Upper lobe of left lung (tissue), 6 donors: ENCODE measurements at places on chromosomes 2 and 18. TPM values are rescaled to one million over a fixed set of nuclear protein-coding genes. Genes with fewer than 3 reads are reported as not detected.
A peak's percentile ranks its signal among the peaks of the same experiment; 100 is the strongest.

DNA sequence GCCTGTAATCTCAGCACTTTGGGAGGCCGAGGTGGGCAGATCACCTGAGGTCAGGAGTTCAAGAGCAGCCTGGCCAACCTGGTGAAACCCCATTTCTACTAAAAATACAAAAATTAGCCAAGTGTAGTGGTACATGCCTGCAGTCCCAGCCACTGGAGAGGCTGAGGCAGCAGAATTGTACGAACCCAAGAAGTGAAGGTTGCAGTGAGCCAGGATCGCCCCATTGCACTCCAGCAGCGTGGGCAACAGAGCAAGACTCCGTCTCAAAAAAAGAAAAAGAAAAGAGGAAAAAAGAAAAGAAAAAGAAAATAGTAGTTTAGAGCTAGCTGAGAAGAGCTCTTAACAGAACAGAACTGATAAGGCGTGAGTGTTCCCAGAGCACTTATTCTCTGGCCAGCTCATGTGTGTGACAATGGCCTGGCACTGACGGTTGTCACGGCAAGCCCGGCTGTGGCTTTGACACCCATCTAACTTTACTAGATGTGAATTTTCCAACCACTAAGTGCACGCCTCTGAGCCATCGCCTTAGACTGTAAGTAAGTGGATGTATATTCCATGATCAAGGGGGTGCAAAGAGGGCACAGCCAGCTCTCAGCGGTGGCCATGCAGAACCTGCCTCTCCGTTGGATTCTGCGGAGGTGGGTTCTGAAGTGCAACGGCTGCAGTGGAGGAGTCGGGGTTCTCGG is 80.0 kb downstream of the ZNF516 start:
- H3K36me3 ChIP-seq: no peaks in the 10 kb centered on the region
- no peak overlapping the region for H3K4me3 ChIP-seq
- H3K27ac ChIP-seq: no peak overlapping the region
- no peaks in the 10 kb centered on the region for H3K4me1 ChIP-seq
- peak; percentile 67 for DNase-seq

SPDYA gene
- 1.0 TPM for total RNA-seq

DNA sequence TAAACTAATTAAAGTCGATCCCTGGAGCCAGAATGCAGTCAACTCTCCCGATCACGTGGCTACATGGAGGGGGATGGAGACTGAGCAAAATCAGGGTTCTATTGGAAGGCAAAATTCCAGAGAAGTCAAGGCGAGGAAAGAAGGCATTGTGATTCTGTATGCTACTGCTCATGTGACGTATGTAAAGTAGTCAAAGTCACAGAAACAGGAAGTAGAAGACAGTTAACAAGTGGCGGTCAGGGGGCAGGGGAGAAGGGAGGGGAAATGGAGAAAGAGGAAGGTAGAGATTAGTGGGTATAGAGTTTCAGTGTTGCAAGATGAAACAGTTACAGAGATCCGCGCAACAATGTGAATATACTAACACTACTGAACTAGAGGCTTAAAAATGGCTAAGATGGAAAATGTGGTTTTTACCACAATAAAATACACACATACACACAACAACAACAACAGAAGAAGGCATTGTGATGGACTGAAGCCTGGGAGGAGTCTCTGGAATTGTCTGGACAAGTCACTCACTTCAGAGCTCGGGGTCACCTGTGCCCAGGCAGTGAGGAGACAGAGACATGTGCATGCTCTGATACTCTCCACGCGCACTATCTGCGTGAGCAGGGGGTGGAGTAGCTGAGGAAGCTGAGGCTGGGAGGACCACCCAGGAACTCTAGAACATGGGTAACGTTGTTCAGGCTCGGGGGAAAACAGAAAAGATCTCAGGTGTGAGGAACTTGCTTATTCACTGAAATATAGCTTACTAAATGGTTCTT is 89.9 kb upstream of the CDCA7 start:
- peak; percentile 58 for DNase-seq
- no peaks in the 10 kb centered on the region for H3K4me1 ChIP-seq
- H3K36me3 ChIP-seq: peaks cover 67% of the 10 kb centered on the region
- no peak overlapping the region for H3K27ac ChIP-seq
- H3K27me3 ChIP-seq: no peaks in the 10 kb centered on the region
- no peak overlapping the region for H3K4me3 ChIP-seq

SNORC gene
- total RNA-seq: 2.1 TPM

DNA sequence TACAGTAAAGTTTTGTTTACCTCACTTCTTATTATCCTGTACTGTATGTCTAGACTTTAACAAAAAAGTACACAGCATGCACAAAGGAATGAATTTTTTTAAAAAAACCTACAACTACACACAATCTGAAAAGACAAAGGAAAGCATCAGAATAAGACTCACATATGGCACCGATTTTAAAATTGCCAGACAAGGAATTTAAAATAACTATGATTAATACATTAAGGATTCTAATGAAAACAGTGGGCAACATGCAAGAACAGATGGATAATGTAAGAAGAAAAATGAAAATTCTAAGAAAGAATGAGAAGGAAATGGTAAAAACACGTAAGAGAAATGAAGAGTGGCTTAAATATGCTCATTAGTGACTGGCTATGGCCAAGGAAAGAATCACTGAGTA is 638.2 kb downstream of the FBXO15 start:
- no peaks in the 10 kb centered on the region for H3K27me3 ChIP-seq
- no peaks in the 10 kb centered on the region for H3K36me3 ChIP-seq
- no peaks in the 10 kb centered on the region for H3K4me1 ChIP-seq

- no peak overlapping the region for H3K4me3 ChIP-seq
- no peak overlapping the region for H3K27ac ChIP-seq
- H3K4me1 ChIP-seq: no peaks in the 10 kb centered on the region
- no peaks in the 10 kb centered on the region for H3K27me3 ChIP-seq
Observed at GRCh38 chr2:2825516-2826208, 494.6 kb upstream of the MYT1L start.

DNA sequence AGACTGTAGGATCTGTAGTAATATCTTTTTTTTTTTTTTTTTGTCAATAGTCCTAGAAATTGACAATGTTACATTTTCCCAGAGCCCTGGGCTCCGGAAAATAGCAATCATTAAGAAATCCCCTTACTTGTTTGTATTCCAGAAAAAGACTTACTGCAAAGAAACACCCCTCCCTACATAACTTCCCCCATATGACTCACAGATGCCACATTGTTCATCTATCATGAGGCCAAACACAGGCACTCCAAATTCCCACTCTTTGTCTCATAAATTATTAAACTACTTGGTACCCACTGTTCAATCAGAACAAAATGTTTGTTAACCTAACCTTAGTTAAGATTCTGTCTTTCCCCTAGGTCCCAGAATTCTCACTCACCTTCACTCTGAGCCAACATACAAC is 53.5 kb downstream of the TEX51 start:
- no peak overlapping the region for H3K27ac ChIP-seq
- no peak overlapping the region for H3K4me3 ChIP-seq
- no peaks in the 10 kb centered on the region for H3K27me3 ChIP-seq
- no peaks in the 10 kb centered on the region for H3K36me3 ChIP-seq
- no peak for DNase-seq
- H3K4me1 ChIP-seq: no peaks in the 10 kb centered on the region

ARHGEF33 gene
- total RNA-seq: 3.1 TPM

GRCh38 chr2:185625604-185626003 is 113.0 kb upstream of the FSIP2 start:
- H3K4me3 ChIP-seq: no peak overlapping the region
- DNase-seq: no peak
- no peak overlapping the region for H3K27ac ChIP-seq
- no peaks in the 10 kb centered on the region for H3K27me3 ChIP-seq

IGFBP5 gene
- total RNA-seq: 304 TPM

- no peaks in the 10 kb centered on the region for H3K36me3 ChIP-seq
- no peaks in the 10 kb centered on the region for H3K27me3 ChIP-seq
- no peak overlapping the region for H3K27ac ChIP-seq
- no peaks in the 10 kb centered on the region for H3K4me1 ChIP-seq
Observed at GRCh38 chr2:24588294-24588693, 97.2 kb downstream of the NCOA1 start.

GRCh38 chr2:162308747-162309503 is 9.6 kb downstream of the IFIH1 start:
- no peak for DNase-seq
- H3K4me3 ChIP-seq: no peak overlapping the region
- H3K27me3 ChIP-seq: no peaks in the 10 kb centered on the region
- peaks cover 31% of the 10 kb centered on the region for H3K36me3 ChIP-seq
- no peak overlapping the region for H3K27ac ChIP-seq

DNA sequence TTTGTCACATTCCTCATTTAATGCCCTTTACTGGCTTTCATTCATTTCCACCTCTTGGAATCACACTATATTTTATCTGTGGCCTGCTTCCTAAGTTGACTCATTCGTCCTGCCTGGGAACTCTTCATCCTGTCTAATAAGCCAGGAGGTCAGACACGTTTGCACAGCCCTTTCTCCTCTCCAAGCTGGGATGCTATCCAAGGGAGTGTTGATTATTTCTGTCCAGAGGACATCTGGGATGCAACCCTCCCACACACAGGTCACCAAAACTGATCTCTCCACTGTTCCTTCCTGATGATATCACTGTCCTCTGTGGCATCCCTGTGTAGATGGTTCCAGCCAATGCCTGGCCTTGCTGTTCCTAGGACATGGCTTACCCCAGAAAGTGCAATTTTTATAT is 79.8 kb upstream of the NOSTRIN start:
- no peaks in the 10 kb centered on the region for H3K27me3 ChIP-seq
- no peak for DNase-seq
- peaks cover 4% of the 10 kb centered on the region for H3K36me3 ChIP-seq
- H3K4me1 ChIP-seq: no peaks in the 10 kb centered on the region
- no peak overlapping the region for H3K27ac ChIP-seq
- no peak overlapping the region for H3K4me3 ChIP-seq

DNA sequence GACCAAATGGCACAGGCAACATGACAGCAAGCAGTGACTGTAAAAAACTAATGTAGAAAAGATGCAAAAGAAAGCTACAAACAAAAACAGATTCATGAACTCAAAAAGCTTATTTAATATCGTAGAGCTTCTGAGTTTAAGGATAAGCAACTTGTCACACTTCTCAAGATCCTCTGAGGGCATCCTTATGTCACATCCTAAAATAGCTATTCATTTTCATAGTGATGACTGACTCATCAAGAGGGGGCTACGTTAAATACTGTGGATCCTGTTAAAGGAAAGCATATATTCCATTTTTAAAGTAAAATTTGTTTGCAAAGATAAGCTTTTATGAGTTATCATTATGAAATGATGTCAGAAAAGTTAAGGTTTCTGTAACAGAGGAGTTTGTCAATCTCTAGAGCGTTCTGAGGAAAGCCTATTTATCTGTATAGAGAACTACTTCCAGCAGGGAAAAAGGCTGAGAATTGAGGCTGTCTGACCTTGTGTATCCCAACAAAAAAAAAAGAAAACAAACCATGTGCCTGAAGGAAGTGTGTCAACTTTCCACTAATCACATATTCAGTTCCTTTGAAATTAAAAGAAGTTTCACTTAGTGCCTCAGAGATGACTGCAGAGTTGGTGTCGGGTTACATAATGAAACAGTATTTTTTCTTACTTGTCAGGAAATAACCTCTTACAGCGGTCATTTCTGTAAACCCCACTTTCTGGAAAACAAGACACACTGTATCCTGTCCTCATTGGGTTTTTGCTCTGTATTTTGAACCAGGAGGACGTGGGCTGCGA is 115.5 kb downstream of the ESCO1 start:
- no peaks in the 10 kb centered on the region for H3K27me3 ChIP-seq
- H3K4me3 ChIP-seq: no peak overlapping the region
- H3K4me1 ChIP-seq: no peaks in the 10 kb centered on the region
- H3K36me3 ChIP-seq: no peaks in the 10 kb centered on the region
- DNase-seq: no peak

GRCh38 chr18:60936101-60936500 is 397.1 kb upstream of the CDH20 start:
- no peaks in the 10 kb centered on the region for H3K36me3 ChIP-seq
- H3K27ac ChIP-seq: no peak overlapping the region
- H3K4me1 ChIP-seq: no peaks in the 10 kb centered on the region

GRCh38 chr2:69535817-69536241 is 98.6 kb upstream of the NFU1 start:
- H3K36me3 ChIP-seq: peaks cover 18% of the 10 kb centered on the region
- H3K27me3 ChIP-seq: no peaks in the 10 kb centered on the region
- no peak for DNase-seq
- H3K4me3 ChIP-seq: no peak overlapping the region
- no peak overlapping the region for H3K27ac ChIP-seq
- H3K4me1 ChIP-seq: peaks cover 11% of the 10 kb centered on the region

KLHL14 gene
- total RNA-seq: 0.20 TPM

DNA sequence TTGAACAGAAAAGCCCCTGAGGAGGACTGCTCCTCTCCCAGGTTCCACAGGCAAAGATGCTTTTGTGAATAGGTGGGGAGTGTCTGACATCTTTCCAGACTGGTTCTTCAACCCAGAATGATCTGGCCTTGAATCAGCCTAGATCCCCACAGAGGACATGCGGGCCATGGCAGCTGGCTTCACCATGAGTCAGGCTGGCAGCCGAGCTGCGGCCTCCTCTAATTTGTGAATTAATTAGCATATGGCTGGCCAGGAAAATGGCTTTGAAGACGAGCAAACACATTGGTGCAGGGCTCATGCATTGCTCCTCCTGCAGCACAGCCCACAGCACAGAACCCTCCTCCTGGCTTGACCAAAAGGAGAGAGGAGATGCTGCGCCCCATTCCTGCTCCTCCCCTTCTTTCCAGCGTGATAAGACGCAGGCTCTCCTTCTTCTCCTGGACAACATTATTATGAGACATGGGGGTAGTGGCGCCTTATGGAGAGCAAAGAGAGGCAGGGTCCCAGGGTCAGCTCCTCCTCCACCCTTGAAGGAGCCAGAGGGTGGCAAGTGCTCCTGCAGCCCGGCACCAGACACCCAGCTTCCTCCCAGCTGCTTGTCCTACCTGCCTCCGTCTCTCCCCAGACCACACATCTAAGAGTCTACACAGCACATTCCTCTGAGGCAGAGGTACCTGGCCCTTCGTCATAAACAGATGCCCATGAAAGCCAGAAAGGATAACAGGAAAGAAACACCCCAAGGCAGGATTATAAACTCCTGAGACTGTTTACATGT is 66.7 kb downstream of the EDAR start:
- H3K4me3 ChIP-seq: no peak overlapping the region
- no peak overlapping the region for H3K27ac ChIP-seq
- no peaks in the 10 kb centered on the region for H3K27me3 ChIP-seq
- H3K4me1 ChIP-seq: no peaks in the 10 kb centered on the region

DNA sequence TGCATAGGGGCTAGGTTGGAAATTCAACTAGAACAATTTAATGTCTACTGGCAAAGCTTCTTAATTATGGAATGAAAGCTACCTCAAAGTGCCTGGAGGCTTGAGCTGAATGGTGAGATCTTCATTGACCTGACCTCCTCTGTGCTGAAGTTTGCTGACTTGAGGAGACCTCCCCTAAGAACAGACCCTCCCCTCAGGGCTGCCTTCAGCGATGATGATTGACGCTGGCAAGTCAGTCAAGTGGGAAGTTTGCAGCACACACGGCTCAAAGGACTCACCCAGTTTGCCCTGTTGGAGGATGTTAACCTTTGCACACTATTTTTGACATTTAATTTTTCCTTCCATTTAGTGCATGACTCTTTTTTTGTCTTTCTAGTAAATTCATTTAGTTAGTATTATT is 17.2 kb upstream of the POLE4 start:
- H3K27ac ChIP-seq: no peak overlapping the region
- H3K4me3 ChIP-seq: no peak overlapping the region
- no peaks in the 10 kb centered on the region for H3K36me3 ChIP-seq
- no peaks in the 10 kb centered on the region for H3K27me3 ChIP-seq
- H3K4me1 ChIP-seq: no peaks in the 10 kb centered on the region
- DNase-seq: no peak
